ENCODE measurements at places on chromosomes 7 and 10. TPM values are rescaled to one million over a fixed set of nuclear protein-coding genes. Genes with fewer than 3 reads are reported as not detected.

- no peaks in the 10 kb centered on the region for H3K36me3 ChIP-seq
- peaks cover 12% of the 10 kb centered on the region for H3K4me1 ChIP-seq
- no peak for DNase-seq
- no peak overlapping the region for H3K27ac ChIP-seq
- H3K27me3 ChIP-seq, result no peaks in the 10 kb centered on the region
Measured at GRCh38 chr10:33016988-33017387, 59.0 kb upstream of the ITGB1 start.

DNA sequence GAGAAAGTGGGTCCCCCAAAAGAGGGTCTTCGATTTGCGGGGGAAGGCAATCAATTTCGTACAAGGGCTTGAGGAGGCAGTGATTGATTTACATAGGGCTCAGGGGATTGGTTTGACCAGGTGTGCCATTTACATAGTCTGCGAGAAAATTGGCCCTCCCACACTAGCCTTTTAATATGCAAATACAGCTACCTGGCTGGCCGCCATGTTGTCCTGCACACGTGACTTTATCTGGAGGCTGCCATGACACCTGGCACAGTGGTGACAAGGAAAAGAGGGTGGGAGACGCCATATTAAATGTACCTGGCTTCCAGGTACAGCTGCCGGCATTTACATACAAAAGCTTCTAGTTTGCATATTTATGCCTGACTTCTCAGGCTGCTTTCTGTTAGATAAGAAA lies 1577.2 kb upstream of the LRRTM3 start:
- H3K4me3 ChIP-seq, result no peak overlapping the region
- no peak overlapping the region for H3K27ac ChIP-seq
- DNase-seq, result no peak
- H3K27me3 ChIP-seq, result peaks cover 2% of the 10 kb centered on the region
- H3K4me1 ChIP-seq, result no peaks in the 10 kb centered on the region
- H3K36me3 ChIP-seq, result no peaks in the 10 kb centered on the region

- H3K4me1 ChIP-seq, result no peaks in the 10 kb centered on the region
- no peak overlapping the region for H3K4me3 ChIP-seq
- no peak for DNase-seq
- H3K27ac ChIP-seq, result no peak overlapping the region
- H3K27me3 ChIP-seq, result no peaks in the 10 kb centered on the region
Measured at GRCh38 chr10:107687701-107688100, 523.2 kb upstream of the SORCS1 start.

The HOXA5 gene
- not detected for total RNA-seq

The INMT gene
- total RNA-seq, result 1.5 TPM

GRCh38 chr10:91144961-91145360 lies 75.5 kb upstream of the PCGF5 start:
- peaks cover 25% of the 10 kb centered on the region for H3K27me3 ChIP-seq
- DNase-seq, result no peak
- H3K4me3 ChIP-seq, result no peak overlapping the region
- no peak overlapping the region for H3K27ac ChIP-seq
- H3K4me1 ChIP-seq, result no peaks in the 10 kb centered on the region

Measured in osteocyte (in vitro differentiated cells).